Stimulated activated CD8-positive, alpha-beta memory T cell treated with anti-CD3 and anti-CD28 coated beads, Interleukin-4, amount 100 ng/mL, for 1 hour (primary cell): ENCODE measurements at places on chromosomes 5 and 9.

DNA sequence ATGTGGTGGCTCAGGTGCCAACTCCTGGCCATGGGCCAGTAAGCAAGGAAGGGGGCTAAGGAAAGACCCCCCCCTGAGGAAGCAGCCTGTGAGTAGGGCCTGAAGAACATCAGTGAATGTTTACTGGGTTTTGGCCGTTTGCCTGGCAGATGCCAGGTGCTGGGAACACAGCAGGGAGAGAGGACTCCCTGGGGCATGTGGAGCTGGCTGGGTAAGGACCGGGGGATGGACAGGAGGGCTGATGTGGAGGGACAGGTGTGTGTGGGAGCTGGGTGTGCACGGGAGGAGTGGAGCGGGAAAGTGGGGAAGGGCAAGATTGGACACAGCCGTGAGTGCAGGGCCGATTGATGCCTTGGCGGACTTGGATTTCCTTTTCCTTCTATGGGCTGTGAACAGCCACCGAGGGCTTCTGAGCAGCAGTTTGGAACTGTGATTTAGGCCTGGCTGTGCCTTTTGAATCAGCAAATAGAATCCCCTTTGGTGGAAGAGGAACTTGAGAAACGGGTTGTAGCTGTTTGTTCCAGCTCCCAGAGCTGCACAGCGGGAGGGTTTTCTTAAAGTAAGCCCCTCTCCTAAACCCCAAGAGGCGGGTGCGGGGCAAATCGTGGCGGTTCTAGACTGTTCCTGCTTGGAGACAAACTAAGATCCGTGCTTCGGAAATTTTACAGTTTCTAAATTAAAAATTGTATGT is 3.1 kb downstream of the HMCN2 start:
- no peak for DNase-seq

- DNase-seq = no peak
Observed at GRCh38 chr5:96288166-96288844, 144.7 kb downstream of the PCSK1 start.

GRCh38 chr9:132562306-132562573 is 20.2 kb upstream of the BARHL1 start:
- DNase-seq = no peak

DNA sequence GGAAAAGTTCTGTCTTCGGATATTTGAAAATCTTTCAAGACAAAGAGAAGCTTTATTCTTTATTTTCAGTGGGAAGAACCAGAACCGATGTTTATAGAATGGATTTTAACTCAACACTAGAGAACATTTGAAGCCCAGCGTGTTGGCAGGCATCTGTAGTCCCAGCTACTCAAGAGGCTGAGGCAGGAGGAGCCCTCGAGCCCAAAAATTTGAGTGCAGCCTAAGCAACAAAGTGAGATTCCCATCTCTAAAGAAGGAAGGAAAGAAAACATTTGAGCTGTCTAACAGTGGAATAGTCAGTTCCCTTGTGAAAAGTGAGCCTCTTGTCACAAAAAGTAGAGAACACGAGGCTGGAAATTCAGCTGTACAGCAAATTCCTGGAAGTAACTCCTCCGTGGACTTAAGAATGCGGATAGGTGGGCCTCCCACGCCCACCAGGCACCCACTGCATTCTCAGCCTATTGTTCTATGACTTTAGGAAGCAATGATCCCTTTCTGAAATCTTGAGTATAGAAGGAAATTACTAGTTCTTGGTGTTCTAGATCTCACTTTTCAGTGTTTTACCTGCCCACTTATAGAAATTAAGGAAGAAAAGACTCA is 2.3 kb upstream of the PTPDC1 start:
- no peak for DNase-seq

DNA sequence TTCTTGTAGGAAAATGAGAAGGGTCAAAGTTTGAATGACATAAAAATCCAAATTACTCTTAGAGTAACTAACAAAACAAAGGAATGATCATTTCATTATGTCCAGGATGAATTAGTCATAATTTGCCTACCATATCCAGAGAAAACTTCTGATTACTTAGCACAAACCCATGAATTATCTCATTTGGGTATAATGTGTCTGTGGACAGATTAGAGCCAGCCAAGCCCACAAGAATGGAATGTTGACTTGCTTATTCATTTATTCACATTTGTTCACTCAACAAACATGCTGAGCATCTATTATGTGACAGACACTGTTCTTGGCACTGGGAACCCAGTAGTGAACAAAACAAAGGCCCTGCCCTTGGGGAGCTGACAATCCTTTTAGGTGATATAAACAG is 87.4 kb downstream of the APBA1 start:
- DNase-seq = no peak

DNA sequence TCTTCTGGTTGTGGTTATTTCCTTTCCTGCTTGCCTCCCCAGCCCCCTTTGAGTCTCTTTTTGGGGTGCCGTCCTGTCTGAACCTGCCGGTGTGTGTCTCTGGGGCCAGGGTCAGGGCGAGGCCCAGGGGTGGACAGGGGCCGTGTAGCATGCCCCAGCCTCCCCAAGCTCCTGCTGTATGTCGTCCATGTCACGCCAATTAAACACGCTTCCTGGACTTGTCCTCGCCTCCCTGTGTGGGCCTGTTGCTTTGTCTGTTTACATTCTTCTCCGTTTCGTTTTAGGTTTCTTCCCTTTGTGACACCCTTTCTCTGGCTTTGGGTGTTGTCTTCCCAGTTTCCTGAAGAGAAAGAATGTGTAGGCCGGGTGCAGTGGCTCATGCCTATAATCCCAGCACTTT is 28.5 kb upstream of the HMCN2 start:
- DNase-seq = no peak

DNA sequence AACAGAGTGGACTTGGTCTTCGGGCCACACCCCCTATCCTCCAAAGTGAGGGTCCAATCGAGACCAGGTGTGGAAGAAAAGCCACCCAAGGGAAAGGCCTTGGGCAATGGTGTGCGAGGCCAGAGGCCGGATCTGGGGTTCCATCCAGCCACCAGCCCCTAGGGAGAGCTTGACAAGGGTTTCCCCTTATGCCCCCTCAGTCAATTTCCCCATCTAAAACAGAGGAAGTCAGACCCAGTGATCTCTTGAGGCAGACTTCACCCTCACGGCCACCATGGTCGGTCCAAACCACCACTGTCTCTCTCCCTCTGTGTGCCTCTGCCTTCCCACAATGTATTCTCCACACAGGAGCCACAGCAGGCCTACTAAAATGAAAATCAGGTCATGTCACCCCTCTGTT is 82.9 kb downstream of the C5orf15 start:
- DNase-seq = no peak

DNA sequence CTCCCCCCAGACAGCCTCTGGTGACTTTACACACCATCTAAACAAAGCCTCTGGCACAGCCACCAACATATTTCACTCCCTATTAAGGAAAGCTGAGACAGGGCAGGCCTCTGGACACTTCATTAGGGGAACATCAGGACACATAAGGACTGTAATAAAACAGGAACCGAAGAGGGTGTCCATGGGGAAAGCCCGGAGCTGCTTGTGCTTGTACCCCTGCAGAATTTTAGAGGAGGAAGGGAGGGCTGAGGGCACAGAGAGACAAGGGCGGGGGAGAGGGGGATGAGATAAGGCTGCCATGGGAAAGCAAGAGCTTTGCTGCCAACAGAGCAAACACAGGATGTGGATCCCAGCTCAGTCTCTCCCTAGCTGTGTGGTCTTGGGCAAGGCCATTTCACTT is 138.4 kb downstream of the ASTN2 start:
- DNase-seq = no peak

DNA sequence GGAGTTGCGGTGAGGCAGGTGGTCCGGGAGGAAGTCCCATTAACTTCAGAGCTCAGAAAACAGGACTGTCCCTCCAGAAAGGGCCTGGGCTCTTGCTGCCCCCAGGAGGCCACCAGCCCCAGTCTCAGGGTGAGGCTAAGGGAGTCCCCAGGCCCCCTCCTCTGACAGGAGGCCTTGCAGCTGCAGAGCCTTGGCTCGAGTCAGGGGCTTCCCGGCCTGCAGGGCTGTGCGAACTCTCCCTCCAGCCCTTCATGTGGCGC is 3.2 kb upstream of the STPG3 start:
- no peak for DNase-seq

- no peak for DNase-seq
Observed at GRCh38 chr9:100131875-100132430, 32.9 kb downstream of the INVS start.

DNA sequence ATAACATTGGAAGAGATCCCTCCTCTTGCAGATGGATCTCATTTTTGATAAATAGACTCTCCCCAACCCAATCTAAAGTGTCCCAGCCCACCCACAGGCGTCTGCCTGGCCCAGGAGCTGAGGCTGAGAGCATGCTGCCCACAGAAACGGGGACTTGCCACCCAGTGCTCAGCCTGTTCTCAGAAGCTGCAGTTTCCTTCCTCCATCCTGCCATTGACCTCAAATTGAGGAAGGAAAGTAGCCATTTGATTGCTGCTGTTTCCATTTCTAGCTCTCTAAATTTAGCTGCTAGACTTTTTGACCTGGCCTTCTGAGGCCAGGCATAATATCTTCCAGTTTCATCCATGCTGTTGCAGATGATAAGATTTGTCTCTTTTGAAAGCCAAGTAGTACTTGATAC is 31.1 kb upstream of the FRMD3 start:
- no peak for DNase-seq

- no peak for DNase-seq
Observed at GRCh38 chr5:140205952-140206351, 31.0 kb downstream of the CYSTM1 start.

GRCh38 chr9:28056466-28056865 is 483.2 kb upstream of the C9orf72 start:
- no peak for DNase-seq

- no peak for DNase-seq
Observed at GRCh38 chr5:6398570-6399230, 20.4 kb upstream of the MED10 start.

- no peak for DNase-seq
Observed at GRCh38 chr5:138289296-138289695, 14.9 kb upstream of the GFRA3 start.

- no peak for DNase-seq
Observed at GRCh38 chr5:136014049-136015002, 14.5 kb upstream of the TGFBI start.

- no peak for DNase-seq
Observed at GRCh38 chr5:169022718-169023117, 278.2 kb downstream of the SLIT3 start.

DNA sequence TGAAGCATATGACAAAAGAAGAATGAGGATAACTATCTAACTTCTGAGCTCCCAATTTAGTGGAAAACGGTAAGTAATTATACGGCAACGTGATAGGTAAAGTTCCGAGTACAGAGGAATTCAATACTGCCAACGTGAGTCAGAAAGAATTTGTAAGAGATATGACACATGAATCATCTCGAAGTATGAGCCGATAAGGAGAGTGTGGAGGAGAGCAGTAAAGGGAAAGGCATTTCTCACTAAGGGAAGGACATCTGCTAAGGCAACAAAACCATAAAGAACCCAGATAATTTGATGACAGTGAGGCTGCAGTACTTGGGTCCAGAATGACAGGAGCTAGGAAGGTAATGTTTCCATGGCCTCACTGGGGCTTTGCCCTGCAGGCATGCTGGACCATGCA is 11.0 kb downstream of the MPDZ start:
- no peak for DNase-seq

DNA sequence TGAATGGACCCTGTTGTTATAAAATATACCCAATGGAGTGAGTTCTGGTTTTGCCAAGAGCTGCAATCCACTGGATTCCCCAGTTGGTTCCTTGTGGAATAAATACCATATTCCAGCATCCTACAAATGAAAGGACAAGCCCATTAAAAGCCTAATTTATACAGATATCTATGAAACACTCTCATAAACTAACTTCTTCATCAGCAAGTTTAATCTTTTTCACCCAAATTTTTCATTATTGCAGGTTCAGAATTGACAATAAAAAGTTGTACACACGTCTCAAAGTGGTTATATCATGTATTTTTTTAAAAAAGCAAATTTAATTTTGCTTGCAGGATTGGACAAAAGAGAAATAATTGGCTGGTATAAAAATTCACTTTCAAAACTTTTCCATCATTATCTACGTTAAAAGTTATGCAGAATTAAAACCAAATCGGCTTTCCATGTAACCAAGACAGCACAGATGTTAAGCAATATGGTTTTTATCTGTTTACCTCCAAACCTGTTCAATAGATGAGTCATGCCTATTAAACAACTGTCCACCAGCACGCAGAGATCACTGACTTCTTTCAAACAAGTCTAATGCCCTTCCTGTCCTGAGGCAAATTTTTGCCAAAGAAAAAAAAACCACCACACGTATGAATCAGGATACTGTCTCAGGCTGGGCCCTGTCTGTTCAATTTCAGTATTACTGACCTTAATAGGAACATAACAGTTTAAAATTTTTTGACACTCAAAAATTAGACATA is 42.5 kb downstream of the CEMIP2 start:
- no peak for DNase-seq

GRCh38 chr5:146699664-146700418 is 178.7 kb downstream of the PPP2R2B start:
- no peak for DNase-seq

DNA sequence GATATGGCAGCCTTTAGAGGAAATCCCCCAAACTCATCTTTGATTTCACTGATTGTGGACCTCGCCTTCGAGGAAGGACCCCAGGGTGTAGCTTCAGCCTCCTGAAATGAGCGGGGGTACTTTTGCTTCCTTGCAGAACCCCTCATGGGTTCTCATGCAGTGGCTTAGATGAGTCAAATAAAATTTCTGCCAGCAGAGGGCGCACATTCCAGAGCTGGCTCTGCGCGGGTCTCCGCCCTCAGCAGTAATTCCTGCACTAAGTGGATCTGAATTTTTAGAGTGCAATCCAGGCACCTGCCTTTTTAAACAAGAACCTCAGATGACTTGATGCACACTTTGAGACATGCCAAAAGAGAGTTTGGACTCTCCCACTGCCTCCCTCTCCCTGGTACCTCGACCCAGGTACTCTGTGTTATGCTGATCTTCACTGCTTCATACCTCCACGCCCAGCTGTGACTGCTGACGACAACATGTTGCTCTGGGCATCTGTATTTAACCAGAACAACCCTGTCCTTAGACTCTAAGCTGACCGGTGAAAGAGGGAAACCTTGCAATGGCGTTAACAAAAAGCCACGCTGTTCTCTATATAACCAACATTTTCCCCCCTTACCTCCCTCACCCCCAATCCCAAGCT is 7.3 kb downstream of the EGFLAM start:
- DNase-seq = no peak

GRCh38 chr9:93223260-93224180 is 39.6 kb downstream of the WNK2 start:
- no peak for DNase-seq

GRCh38 chr9:122797316-122798063 is 2.4 kb upstream of the OR1K1 start:
- no peak for DNase-seq

DNA sequence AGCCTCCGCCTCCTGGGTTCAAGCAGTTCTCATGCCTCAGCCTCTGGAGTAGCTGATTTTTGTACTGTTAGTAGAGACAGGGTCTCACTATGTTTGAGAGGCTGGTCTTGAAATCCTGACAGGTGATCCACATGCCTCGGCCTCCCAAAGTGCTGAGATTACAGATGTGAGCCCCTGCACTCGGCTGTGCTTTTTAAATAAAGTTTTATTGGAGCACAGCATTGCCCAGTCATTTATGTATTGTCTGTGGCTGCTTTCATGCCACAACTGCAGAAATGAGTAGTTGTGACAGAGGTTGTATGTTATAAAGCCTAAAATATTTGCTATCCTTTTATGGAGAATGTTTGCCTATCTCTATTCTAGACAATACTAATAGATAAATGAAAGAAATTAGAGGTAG is 169.2 kb downstream of the AOPEP start:
- DNase-seq = no peak
